CD8-positive, alpha-beta T cell (primary cell): ENCODE measurements at places on chromosomes 4 and X.

DNA sequence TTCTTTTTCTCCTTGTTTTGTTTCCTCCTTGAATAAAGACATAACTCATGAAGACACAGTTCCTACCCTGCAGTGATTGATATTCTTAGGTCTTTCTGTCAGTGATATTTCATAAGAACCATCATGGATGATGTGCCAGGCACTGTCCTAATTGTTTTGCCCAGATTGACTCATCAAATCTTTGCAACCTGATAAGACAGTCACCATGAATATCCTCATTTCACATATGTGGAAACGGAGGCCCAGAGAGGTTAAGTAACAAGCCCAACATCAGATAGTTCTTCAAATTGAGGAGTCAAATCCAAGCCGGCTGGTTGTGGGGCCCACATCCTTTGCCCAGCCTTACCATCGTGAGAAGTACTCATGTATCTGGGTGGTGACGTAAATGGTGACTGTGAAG, 69.9 kb downstream of the SEL1L3 start:
- no peak for DNase-seq

- DNase-seq: no peak
These were observed 55.7 kb downstream of the GRID2 start for GRCh38 chr4:92359491-92359890.

DNA sequence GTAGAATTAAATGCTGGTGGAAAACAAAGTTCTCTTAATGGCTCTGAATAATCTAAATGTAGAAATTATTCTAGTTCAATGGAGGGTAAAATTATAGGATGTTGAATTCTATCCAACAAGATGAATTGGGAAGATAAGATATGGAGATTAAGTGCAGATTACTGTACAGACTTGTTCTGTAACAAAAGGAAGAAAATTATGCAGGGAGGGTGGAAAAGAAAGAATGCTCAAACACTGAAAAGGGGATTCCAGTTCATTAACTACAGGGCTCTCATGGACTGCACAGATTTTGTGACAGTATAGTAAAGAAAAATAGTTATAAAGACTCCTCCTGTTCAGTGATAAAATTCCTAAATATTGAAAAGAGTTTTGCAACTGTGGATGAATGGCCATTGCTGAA, 1794.0 kb upstream of the PCDH7 start:
- DNase-seq: no peak

DNA sequence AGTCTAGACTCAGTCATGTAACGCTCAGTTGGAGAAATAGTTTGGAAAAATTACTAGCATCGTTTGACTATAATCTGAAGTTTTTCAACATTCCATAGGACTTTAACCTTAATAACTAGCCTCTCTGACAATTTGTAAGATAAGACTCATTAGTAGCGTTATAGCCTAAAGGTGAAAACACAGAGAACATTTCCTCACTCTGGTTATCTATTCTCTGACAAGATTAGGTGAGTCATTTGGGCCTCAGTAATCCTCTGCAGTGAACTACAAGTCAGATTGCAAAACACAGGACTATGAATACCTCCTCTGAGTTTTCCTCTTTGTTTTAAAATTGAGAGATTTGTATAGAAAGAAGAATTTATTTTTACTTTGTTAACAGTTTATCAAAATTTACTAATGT, 31.8 kb upstream of the PDLIM5 start:
- DNase-seq: no peak

DNA sequence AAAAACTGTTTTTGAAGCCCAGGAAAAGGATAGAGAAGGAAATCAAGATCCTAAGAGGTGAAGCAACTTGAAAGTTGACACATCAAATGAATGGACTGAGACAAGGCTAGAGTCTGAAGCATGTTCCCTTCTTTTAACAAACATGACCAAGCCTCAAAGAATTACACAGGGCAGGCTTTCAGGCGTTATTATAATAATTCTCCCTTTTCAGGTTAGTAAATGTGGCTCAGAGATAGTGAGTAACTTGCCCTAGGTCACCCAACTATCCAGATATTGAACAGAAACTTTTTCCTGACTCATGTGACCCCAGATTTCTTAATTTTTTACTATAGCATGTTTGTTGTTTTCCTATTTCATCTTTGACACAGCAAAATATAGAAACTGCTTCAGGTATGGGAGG, 91.7 kb downstream of the PPP1R2C start:
- DNase-seq: no peak

DNA sequence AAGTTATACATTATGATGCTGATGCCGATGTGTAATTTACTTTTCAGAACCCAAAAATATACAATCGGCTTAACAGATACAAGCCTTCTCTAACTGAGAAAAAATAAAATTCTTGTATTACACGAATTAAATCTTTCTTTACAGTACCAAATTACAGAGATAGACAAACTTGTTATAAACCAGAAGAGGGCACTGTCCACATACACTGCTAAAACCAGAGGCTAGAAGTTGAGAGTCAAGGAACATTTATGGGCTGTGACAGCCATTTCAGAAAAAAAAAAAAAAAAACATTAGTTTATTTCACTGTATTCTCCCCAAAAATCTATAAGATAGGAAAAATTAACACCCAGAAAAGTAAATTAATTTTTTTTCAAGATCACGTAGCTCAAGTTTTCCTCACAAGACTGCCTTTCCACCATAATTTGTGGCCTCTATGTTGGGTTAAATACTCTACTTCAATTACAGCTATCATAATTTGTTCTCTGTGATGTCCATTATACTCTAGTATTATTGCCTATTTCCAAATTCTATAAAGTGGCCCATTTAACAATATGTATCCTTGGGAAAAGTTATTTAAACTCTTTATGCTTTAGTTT, 12.0 kb downstream of the EREG start:
- peak; percentile 56 for DNase-seq

DNA sequence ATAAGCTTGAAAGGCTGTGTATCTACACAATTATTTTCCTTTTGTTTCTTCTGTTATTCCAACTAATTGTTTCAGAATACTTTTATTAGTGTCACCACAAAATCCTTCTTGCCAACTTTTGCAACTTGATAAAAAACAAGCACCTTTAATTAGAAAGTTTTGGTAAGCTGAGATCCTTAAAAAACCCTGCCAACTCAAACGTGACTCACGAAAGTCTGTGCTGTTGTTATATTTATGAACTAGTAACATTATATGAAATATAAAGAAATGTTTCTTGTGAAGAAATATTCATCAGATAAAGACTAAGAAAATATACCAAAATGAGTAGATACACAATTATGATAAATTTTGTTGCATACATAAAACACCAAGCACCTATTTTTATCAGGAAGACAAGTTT, 49.0 kb downstream of the HUWE1 start:
- DNase-seq: no peak

- DNase-seq: no peak
These were observed 672.9 kb downstream of the ADGRL3 start for GRCh38 chr4:61872983-61873382.

DNA sequence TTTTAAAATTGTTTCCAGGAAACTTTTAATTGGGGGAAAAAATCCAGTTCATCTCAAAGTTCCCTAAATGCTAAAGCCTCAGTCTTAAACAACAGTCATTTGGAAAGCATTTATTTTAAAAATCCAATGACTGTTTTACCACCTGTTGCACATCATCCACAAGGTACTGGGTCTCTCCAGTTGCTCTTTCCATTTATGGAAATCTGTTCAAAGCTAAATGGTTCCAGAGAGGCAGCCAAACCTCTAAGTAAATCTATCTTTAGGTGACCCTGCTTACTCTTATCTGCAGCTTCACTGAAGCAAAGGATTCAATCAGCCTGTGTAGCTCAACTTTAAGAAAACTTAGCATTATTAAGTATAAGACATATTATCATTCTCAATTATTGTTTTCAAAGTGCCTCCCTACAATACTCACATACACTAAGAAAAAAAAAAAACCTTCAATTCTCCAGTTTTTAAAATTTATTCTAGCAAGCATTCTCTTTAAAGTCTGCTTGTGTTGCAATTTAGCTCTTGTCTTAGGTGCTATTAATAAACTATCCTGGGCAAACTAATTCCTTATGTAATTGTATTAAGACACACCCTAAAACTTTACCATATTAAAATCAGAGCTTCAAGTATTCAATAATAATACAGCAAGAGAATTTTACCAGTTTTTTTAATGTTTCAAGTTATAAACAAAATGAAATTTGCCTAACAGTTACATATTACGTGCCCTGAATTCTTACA, 60.6 kb downstream of the NOCT start:
- DNase-seq: no peak

GRCh38 chr4:77349364-77349763, 192.4 kb downstream of the CCNG2 start:
- DNase-seq: no peak

DNA sequence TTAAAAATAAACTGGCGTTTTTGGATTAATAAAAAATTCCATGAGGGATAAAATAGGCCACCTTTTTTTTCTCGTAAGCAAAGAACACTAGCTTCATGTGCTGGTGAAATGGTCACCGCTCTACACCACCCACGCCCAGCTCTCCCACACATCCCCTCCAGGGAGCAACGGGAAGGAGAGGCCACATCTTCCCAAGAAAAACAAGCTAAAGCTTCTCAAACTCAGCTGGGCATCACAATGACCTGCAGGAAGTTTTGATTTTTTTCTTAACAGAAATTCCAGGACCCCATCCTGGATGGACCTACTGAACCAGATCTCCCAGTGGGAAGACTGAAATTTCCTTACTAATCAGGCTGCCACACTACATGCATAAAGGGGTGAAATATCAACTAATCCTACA, 9.8 kb downstream of the TSPAN5 start:
- DNase-seq: no peak

- no peak for DNase-seq
These were observed 31.1 kb downstream of the NHSL2 start for GRCh38 chrX:71941776-71942175.

DNA sequence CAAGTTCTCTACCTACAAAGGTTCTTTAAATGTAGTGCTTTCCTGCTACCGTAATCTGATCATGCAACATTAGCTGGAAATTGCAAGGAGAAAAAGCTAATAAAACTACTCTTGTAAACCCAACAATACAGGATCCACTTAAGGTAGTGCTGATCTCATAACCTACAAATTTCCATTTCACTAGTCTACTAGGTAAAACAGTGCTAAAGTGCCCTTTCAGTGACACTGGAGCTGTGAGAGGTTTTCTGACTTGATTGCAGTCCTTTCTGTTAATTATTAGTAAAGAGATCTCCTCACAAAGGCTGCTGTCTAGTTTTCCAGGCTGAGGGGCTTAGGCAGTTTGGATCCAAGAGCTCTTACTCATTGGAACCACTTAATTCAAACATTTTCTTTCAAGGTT, 1118.7 kb downstream of the SH3BGRL start:
- DNase-seq: no peak

- DNase-seq: no peak
These were observed 15.0 kb downstream of the C4orf51 start for GRCh38 chr4:145694929-145695328.

GRCh38 chrX:133544115-133544514, 128.8 kb upstream of the GPC4 start:
- DNase-seq: no peak

DNA sequence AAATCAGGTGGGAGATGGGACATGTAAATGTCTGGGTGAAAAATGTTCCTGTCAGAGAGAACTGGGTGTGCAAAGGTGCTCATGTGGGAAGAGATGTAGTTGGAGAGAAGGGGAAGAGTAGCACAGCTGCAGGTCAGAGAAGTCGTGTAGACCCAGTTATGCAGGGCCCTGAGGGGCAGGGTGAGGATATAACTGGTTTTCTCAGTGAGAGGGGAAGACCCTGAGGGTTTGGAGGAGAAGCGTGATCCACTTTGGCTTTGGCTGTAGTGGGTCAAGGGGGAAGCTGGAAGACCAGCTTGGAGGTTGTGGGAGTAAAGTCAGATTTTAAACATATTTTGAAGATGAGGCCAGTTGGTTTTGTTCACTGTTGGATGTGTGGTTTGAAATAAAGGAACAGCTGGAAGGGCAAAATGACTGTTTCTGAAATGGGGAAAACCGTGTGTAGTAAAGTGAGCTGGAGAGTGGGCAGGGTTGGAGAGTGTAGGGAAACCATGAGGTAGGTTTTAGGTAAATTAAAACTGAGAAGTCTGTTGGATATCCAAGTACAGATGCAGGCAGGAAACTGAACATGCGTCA, 44.2 kb downstream of the NAP1L5 start:
- DNase-seq: no peak

DNA sequence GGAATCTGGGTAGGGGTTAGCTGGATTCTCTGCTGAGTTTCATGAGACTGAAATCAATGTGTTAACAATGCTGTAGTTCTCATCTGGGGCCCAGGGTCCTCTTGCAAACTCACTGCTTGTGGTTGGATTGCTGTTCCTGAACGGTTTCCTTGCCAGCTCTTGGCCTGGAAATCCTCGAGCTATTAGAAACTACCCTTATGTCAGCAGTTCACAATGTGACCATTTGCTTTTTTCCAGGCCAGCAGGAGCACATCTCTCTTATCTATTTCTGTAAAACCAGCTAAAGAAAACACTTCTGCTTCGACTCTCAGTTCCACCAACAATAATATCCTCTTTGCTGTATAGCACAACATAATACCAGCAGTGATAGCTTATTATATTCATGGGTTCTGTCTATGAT, 140.1 kb upstream of the TRAM1L1 start:
- no peak for DNase-seq

GRCh38 chr4:108900018-108900580, 137.2 kb upstream of the ETNPPL start:
- no peak for DNase-seq

GRCh38 chr4:57719456-57719855, 609.3 kb upstream of the IGFBP7 start:
- no peak for DNase-seq

GRCh38 chrX:137479386-137479785, 86.5 kb upstream of the ZIC3 start:
- DNase-seq: no peak

DNA sequence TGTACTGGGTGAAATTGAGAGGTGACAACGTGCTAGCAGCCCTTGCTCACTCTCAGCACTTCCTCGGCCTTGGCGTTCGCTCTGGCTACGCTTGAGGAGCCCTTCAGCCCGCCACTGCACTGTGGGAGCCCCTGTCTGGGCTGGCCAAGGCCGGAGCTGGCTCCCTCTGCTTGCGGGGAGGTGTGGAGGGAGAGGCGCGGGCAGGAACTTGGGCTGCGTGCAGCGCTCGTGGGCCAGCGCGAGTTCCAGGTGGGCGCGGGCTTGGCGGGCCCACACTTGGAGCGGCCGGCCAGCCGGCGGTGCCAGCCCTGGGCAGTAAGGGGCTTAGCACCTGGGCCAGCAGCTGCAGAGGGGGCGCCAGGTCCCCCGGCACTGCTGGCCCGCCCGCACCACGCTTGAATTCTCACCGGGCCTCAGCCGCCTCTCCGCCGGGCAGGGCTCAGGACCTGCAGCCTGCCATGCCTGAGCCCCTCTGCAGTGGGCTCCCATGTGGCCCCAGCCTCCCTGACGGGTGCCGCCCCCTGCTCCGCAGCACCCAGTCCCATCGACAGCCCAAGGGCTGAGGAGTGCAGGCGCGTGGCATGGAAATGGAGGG, 249.5 kb upstream of the ETNPPL start:
- no peak for DNase-seq

- no peak for DNase-seq
These were observed 61.5 kb downstream of the CCNI start for GRCh38 chr4:77014256-77014655.

DNA sequence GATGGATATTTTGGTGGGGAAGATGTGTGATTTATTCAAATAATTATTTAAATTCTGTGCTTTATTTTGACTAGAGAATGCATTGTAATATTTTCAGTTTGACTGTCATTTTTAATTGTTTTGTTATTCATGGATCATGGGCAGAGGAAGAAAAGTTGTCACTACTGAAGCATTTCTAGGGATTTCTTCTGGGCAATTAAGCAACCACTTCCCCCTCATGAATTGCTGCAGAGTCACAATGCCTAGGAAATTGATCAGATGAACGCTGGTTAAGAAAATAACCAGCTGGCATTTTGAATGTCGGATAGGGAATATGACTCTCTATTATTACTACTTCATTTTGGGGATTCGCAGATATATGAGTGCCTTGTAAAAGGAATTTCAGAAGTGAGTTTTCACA, 283.3 kb downstream of the IL15 start:
- DNase-seq: no peak
